Activated CD4-positive, alpha-beta T cell treated with anti-CD3 and anti-CD28 coated beads, Interleukin-2, Interleukin-4, amounts not matched to agents 100 ng/mL and 50 ng/mL, durations not matched to agents 16 hours and 8 hours (primary cell): ENCODE measurements at places on chromosomes 16 and 17.
A peak's percentile ranks its signal among the peaks of the same experiment; 100 is the strongest.

DNA sequence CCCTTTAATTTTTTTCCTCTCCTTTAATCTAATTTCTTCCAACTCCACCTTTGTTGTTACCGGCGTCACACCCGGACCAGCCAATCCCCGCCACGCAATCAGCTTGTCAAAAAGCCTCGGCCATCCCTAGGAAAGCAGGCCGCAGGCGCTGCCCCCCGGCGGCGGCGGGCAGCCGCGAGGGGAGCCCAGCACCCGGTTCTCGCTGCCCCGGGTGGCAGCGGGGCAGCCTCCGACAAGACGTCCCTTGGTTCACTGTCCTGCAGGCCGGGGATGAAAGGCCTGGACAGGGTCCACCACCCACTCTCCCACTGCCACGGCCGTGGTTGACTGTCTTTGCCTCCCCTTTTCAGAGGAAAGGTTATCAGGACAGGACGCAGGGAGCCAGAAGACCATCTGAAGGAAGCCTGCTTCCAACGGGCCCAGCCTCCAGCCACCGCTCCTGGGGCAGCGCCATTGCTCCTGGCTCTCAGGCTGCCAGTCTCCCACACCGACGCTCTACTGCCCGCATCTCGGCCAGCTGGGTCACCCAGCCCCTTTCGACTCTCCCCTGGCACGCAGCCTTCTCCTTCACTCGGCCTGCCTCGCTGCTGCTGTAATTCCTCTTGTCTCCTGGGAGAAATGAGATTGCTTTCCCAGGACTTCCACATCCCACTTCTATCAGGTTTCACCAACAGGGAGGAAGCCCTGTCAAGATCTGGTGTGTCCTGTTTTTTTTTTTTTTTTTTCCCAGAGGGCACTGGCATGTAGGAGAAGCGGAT is 2.8 kb upstream of the UBTF start:
- no peak for DNase-seq

DNA sequence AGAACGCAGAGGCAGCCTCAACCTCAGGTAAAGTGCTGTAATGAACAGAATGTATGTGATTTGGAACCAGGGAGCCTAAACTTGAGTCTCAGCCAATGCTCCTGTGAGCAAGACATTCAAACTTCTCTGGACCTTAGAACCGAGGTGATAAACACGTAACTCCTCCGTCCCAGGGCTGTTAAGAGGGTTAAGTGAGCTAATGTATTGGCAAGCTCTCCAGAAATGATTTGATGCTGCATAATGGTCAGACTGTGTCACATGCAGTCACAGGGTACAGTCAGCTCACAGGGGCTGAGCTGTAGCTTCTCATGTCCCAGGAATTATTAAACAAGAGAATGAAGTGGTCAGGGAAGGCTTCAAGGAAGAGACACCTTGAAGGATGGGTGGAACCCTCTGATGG is 10.0 kb upstream of the SLC4A1 start:
- no peak for DNase-seq

DNA sequence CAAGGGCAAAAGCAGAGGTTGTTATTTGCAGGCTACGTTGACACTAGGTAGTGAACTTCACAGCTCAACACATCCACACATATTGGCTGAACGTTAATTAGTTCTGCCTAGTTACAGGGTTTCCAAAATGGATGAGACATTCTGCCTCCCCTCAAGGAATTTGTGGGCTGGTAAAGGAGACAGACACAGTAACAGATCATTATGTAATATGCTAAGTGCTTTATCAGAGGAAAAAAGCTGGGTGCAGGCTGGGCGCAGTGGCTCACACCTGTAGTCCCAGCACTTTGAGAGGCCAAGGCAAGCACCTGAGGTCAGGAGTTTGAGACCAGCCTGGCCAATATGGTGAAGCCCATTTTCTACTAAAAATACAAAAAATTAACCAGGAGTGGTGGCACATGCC is 26.2 kb downstream of the BMERB1 start:
- no peak for DNase-seq

DNA sequence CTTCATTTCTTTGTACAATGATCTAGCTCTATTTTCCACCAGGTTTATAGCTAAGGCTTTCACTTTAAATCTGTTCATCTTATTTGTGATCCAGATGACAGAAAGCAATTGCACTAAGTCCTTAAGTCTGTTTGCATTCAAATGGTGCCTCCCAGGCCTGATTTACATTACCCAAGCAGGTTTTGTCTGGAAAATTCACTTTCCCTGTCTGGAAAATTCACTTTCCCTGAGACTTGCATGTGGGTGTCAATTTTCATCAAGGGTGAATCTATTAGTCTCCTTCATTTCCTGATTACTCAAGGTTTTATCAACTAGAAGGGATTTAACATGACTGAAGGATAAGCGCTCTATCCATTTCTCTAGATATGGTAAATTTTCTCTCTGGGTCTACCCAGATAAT is 1480.2 kb upstream of the GOT2 start:
- DNase-seq: no peak

GRCh38 chr16:87849419-87850008 is 19.8 kb downstream of the SLC7A5 start:
- no peak for DNase-seq

DNA sequence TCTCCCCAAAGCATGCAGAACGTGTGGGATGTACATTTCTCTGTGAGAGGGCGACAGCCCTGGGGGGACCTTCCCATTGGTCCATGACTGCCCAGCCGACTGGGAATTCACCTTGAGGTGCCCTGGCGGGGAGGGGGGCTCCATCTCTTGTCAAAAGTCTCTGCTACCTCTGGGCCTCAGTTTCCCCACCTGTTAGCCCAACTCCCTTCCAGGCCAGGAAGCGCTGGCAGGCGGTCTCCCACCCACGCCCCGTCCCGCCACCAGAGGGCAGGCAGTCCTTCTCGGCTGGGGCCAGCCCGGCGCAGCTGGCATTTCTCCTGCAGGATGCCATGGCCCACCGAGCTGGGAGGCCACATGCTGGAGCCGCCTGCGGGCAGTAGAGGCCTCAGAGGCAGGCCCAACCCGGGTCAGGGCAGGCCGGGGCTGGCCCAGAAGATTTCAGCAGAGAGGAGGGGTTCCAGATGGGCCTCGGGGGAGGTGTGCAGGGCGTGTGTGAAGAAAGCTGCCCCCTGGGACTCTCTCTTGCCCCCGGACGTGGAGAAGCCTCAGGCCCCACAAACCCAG is 16.6 kb downstream of the CD7 start:
- DNase-seq: peak; percentile 56

DNA sequence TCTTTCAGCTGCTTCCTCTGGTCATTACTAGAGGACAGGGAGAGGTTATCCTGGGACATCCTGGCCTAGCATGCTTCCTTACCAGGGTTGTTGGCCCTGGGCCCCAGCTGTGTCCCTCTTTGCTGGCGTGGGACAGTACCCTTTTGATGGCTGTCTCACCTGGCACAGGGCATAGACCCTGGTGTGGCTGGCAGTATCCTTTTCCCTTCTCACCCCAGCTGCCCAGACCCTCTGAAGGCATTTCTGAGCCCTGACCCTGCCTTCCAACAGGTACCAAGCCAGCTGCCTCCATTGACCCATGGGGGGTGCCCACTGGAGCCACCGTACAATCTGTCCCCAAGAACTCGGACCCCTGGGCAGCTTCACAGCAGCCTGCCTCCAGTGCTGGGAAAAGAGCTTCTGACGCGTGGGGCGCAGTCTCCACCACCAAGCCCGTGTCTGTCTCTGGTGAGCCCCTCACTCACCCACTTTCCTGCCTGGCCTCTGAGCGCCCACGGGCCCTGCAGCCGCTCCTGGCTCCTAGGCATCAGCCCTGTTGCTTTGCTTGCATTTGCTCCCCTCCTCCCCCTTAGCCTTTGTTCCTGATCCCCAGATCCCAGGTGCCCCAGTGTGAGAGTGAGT is 34.0 kb downstream of the B9D1 start:
- no peak for DNase-seq

GRCh38 chr17:37614391-37614790 is 5.2 kb upstream of the SYNRG start:
- DNase-seq: no peak

- DNase-seq: no peak
These were observed 712 bp upstream of the SPECC1 start for GRCh38 chr17:20008242-20009051.

GRCh38 chr17:1928976-1929375 is 96.2 kb downstream of the RTN4RL1 start:
- no peak for DNase-seq

DNA sequence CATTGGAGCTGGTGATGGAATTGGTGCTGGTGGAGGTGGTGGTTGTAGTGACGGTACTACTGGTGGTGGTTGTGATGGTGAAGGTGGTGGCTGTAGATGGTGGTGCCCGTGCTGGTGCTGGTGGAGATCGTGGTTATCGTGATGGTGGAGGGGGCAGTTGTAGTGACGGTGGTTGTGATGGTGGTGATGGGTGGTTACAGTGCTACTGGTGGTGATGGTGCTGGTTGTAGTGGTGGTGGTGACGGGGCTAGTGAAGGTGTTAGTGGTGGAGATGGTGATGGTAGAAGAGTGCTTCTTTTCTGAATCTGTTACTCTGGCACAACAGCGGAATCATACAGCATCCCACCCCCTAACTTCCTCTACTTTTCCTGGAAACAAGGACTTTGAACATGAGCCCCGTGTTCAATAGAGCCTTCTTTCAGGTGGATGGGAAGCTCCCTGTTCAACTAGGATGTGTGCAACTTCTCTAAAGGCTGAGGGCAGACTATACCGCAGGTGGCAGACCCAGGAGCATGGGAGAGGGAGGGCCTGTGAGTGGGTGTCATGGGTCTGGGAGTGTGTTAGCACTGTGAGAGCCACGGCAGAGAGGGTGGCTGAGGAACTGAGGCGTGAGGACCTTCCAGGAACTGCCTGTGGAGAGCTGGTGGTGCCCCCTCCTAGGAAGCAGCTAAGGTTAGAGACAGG is 8.2 kb downstream of the TBX21 start:
- DNase-seq: peak; percentile 42

DNA sequence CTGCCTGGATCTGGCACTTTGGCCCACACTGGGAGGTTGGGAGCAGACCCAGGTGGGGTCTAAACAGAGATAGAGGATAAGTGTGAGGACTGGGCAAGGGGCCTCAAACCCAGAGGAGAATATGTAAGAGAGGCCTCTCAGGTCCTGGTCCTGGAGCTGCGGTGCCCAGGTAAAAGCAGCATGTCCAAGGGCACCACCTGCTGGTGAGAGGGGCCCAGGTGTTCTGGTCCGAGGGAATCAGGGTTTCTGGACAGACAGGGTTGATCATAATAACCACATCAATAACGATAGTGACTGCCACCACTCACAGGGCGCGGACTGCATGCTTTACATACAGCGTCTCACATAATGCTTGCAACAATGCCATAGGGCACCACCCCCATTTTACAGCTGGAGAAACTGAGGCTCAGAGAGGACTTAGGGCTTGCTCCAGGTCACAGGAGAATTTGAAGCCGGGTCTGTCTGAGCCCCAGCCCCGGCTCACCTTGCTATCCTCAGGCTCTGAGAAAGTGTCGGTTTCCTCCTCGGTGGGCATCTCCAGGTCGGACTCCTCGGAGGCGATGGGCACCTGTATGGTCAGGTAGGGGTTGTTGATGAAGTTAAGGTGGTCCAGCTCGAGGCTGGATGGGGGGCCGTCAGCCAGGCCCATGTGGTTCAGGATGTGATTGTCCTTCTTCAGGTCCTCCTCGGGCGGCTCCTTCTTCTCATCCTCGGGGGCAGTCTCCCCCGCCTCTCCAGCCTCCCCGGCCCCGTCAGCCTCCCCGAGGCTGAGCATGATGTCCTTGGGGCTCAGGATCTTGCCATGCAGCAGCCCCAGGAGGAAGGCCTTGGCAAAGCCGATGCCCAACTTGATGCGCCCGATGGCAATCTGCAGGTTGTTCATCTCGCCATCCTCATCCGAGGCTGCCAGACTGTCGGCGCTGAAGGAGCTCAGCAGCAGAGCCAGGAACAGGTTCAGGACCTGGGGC is 19.1 kb upstream of the CD79B start:
- DNase-seq: no peak

GRCh38 chr17:65698381-65699061 is 137.1 kb upstream of the AXIN2 start:
- DNase-seq: no peak

DNA sequence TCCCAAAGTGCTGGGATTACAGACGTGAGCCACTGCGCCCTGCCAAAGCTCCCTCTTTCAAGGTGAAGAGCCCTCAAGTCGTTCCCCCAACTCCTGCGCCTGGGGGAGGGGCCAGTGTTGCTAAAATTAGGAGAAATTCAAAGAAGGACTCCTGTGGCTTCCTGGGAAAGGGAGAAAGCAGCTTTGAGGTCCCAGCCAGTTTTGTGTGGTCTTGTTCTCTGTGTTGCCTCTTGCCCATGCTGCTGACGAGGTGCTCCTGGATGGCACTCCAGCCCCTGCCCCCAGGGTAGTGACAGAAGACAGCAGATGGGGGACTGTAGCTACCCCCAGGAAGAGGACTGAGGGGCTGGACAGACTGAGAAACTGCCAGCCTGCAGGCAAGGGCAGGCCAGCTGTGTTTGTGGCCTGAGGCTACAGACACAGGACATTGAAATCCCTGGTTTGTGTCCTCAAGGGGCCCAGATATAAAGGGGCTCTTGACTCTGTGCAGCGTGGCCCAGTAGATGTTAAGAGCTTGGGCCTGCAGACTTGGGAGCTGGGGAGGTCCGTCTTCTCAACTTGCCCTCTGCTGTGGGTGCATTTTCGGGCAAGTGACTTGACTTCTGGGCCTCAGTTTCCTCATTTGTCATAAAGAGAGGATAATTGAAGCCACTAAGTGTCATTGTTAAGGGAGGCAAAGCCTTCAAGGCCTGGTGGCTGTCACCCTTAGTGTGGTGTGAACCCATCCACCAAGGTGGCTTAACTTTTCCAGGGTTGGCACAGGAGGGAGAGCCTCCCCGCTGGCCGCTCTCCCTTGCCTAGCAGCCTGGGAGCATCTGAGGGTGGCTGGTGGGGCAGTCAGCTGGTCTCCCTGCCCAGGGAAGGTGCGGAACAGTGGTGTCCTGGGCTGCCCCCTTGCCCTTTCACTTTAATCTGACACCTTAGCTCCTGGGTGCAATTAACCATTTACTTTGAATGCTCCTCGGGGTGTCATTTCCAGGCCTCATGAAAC is 4.1 kb downstream of the UBALD2 start:
- no peak for DNase-seq

DNA sequence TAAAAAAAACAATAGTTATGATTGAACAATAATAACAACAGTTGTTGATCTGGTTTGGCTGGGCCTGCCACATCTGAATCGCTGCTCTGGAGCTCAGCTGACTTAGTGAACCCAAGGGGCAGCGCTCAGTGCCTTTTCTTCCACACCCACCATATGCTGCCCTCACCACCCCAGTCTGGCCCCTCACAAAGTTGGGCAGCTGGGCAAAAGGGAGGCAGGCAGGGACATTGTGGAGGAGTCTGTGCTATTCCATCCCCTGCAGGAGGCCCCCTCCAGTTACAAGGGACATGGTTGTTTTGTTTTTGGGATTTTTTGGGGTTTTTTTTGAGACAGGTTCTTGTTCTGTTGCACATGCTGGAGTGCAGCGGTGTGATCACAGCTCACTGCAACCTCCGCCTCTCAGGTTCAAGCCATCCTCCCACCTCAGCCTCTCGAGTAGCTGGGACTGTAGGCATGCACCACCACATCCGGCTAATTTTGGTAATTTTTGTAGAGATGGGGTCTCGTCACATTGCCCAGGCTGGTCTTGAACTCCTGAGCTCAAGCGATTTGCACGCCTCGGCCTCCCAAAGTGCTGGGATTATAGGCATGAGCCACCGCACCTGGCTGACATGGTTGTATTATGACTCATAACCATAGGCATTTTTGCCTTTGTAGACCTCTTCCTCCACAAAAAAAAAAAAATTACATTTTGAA is 8.6 kb upstream of the PECAM1 start:
- DNase-seq: no peak

GRCh38 chr16:29014561-29015069 is 29.8 kb downstream of the LAT start:
- DNase-seq: no peak

GRCh38 chr16:68972013-68972412 is 128.7 kb downstream of the TANGO6 start:
- DNase-seq: no peak

GRCh38 chr17:42155614-42156045 is 841 bp upstream of the RAB5C start:
- DNase-seq: no peak
